ENCODE measurements at places on chromosomes 5 and 9.

DNA sequence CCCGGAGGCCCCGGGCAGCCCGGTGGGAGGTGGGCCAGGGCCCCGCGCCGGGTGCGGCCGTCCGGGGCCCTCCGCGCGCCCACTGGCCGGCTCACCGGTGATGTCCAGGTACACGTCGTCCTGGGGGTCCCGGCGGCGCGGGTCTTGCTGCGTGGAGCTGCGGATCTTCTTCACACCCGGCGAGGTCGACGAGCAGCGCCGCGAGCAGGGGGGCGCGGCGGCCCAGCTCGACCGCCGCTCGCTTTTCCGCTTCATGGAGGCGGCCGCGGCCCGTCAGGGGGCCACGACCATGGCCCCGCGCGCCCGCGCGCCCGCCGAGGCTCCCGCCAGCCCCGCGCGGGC, 548 bp downstream of the CDC14B start:
- DNase-seq = no peak

DNA sequence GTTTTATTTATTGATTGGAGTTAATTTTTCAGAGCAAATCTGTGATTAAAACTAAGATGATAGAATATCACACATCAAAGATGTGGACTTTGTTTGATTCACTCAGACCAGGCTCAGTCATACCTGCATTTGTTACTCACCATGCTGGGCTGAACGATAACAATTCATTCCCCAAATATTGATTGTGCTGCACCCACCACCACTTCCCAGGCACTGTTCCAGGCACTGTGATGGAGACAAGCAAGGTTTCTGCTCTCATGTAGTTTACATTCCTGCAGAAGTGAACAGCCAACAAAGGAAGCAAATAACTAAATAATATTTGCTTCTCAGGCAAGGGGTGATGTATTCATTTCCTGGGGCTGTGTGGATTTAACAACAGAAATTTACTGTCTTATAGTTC, 428.3 kb downstream of the DNAH5 start:
- no peak for DNase-seq

- no peak for DNase-seq
Measured at GRCh38 chr9:98039607-98040017, 16.9 kb upstream of the NANS start.

DNA sequence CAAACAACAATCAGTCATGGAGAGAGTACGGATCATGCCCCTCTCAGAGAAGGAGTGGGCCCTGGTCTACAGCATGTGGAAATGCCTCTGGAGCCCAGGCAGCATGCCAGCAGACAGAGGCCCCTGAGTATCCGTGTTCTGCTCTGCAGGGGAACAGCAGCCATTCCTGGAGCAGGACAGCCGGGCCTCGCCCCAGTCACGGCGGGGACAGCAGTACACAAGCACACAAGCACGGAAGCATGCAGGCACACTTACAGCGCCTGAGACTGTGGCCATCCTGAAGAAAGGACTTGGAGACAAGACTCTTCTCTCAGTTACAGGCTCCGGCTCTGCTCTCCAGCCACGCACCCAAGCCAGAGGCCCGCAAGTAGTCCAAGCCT, 102.6 kb upstream of the ALDH1B1 start:
- DNase-seq = no peak

GRCh38 chr9:7073706-7074105, 315.9 kb downstream of the KDM4C start:
- no peak for DNase-seq

Data from NCI-H1417 treated with DMSO at 0.1 percent for 48 hours (cell line).